Activated naive CD4-positive, alpha-beta T cell treated with anti-CD3 and anti-CD28 coated beads for 36 hours (primary cell): ENCODE measurements at places on chromosomes 3 and 15.

DNA sequence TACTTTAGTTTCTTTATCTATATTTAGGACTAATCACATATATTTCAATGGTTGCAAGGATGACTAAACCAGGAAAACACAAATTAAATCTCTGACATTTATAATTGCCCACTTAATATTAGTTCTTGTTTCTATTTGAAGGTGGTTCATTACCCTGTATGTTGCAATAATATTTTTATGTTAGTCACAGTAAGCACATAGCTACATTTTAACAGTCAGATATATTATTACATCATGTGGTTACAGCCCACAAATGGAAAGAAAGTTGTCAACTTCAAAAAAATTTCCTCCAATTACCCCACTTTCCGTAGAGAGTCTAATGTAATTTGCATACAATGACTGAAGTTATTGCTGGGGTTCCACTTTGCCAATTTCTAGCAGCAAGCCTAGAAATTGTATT is 114.6 kb downstream of the TUSC7 start:
- DNase-seq = no peak

- no peak for DNase-seq
Measured at GRCh38 chr3:170711786-170712185, 125.9 kb upstream of the SLC7A14 start.

DNA sequence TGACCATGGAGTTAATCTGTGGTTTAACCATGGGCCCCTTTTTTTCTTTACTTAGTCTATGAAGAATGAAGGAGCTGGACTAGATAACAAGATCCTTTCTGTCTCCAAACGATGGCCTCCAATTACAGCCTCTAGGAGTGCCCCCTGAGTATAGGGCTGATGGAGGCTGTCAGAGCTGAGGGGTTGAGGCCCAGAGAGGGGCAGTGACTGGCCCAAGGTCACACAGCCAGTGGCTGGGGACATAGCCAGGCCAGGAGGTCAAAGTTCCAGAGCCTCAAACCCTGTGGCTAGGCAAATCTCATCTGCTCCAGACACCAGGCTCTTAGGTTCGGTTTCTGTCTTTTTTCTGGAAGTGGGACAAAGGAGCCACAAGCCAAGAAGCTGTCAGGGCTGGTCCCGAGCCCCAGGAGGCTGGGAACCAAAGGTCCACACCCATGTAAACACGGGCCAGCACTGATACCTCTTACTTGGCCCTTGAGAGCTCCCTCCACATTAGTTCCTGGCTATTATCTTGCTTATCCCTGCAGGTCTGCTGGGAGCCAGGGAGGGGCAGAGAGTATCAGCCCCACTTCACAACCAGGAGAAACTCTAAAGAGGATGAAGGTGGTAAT is 10.3 kb downstream of the RHOV start:
- no peak for DNase-seq

DNA sequence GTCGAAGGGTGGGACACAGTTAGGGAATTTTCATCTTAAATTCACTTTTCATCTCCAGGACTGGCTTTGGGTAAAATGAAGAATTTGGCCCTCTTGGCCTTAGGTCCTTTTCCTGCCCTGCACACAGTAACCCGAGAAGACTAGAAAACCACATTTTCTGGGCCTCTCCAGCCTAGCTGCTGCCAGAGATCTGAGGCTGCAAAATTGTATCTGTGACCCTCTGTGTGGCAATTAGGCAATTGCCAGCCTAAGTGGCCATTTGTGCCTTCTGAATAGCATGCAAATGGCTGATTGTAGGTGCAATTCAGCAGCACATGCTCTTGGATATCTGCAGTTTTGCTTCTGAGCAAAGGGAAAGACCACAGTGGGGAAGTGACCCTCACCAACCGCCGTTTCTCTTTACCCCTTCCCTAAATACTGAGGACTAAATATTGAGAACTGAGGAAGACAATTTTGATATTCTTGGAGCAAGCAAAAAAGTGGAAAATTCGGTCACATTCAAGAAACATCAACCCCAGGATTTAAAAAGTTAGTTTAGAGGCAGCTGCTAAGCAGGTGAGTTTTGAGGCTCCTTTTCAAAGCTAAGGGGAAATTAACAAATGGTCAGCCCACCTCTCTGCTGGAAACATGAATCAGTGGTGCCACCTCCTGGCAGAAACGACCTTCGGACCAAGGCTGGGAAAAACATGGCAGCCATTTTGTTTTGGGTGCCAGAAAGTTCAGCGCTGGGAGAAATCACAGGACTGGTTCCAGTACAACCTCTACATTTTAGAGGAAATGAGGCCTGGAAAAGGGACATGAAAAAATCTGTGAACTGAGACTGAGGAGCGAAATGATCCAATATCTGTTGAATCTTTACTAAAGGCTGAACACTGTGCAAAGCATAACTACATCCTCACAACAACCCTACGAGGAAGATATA is 56.6 kb upstream of the PRTG start:
- peak; percentile 55 for DNase-seq

DNA sequence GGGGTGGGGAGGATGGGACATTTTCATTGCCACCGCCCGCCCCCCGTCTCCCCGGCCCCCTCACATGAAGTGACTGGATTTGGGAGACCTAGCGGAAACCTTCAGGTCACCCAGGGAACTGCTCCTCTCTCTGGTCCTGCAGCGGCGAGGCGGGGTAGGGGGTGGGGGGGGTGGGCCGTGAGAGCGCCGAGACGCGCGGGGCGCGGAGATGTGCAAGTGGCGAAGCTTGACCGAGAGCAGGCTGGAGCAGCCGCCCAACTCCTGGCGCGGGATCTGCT is 712 bp upstream of the MME start:
- no peak for DNase-seq

DNA sequence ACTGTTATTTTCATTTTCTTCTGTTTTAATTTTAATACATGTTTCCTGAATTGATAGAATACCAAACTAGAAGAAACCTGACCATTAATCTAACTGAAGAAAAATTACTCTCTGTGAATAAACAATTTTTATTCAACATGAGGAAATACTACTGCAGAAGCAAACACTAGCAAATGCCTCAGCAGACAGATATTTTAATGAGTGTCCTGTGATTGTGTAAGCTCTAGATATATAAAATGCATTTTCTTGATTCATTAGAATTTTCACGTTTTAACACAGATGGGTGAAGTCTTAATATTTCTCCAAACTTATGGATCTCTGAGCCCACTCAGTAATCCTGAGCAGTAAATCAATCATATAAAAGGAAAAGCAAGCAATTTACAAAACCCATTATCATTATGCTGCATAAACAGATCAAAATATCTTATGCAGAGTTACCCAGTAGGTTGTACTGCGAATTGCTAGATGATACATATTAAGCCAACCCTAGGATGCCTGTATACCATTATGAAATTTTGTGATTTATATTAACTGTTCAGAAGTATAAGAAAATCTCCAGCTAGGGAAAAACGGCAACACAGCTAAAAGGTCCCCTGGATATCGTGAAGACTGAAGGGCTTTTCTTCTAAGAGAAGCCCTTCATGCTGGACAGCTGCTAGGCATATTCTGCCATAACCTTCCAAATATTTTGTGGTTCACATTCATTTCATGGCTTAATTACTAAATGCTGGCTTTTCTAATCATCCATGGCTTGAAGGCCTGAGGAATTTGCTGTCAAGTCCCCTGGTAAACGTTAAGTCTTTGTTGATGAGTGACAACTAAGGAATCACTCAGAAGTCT is 157.7 kb upstream of the TGFBR2 start:
- DNase-seq = no peak

- no peak for DNase-seq
Measured at GRCh38 chr3:78174821-78175220, 1134.9 kb downstream of the ROBO2 start.

DNA sequence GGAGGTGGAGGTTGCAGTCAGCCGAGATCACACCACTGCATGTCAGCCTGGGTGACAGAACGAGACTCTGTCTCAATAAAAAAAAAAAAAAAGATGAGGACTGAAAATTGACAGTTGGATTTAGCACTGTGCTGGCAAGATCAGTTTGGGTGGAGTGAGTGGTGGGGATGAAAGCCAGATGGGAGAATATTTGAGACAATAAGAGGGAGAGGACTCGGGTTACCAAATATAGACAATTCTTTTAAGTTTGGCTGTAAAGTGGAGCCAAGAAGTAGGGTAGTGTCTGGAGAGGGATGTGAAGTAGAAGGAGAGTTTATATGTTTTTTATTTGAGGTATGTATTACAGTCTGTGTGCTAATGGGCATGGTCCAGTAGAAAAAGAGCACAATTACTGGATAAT is 20.4 kb downstream of the TMOD3 start:
- DNase-seq = no peak

GRCh38 chr3:49616061-49616460 is 58.1 kb upstream of the APEH start:
- no peak for DNase-seq

DNA sequence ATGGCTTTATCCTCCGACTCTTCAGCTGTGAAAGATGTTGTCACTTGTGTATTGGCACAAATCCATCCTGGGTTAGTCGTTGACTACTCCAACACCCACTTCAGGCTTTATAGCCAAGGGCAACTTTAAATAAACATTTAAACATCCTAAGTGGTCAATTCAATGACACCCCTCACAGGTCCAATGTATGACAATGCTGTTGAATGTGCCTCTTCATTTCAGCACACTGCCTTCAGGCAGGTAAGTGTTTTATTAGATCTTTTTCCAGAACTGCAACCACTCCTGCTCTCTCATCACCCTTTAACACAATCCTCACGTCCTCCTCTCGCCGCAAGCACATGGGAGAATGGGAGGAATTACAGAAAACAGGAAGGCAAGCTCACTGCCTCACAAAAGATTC is 30.3 kb downstream of the IL12A start:
- DNase-seq = no peak

GRCh38 chr3:86563400-86563970 is 427.5 kb downstream of the VGLL3 start:
- DNase-seq = no peak

GRCh38 chr3:194303749-194304148 is 47.4 kb downstream of the CPN2 start:
- no peak for DNase-seq

DNA sequence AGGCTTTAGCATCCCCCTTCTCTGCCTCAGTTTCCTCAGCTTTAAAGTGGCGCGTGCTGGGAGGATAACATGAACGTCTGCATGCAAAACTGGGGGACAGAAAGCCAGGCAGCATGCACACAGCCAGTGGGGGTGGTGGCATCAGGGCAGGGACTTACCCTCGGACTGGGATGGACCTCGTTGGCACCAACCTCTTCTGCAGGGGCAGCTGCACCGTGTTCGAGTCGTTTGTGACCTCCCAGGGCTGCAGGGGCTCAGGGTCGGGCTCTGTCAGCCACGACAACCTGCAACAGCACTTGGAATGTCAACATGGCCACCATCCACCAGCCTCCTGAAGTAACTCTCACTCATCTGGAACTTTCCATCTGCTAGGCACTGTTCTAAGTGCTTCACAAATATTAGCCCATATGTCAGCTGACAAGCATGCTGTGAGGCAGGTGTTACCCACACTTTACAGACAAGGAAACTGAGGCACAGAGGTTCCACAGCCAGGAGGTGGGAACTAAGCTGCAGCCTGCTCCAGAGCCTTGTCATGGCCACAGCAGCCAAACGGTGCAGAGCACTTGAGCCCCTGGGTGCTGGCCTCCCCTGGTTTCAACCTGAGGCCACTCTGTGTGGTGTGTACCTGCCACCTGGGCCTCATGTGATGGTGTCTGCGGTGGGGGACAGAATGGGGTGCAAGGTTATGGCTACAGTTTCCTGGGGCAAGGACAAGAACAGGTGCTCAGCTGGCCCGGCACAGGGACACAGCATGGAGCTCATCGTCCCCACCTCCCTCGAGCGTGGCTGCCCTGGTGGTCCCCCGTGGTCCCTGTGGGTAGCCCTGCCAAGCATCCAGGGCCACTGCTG is 6.7 kb downstream of the C3orf22 start:
- no peak for DNase-seq

GRCh38 chr15:39589193-39589814 is 8.4 kb downstream of the THBS1 start:
- no peak for DNase-seq

- no peak for DNase-seq
Measured at GRCh38 chr3:32041316-32041715, 59.8 kb downstream of the ZNF860 start.

GRCh38 chr15:33778852-33779251 is 189.4 kb upstream of the CHRM5 start:
- DNase-seq = no peak

- no peak for DNase-seq
Measured at GRCh38 chr3:9676785-9677184, 26.8 kb upstream of the CPNE9 start.

GRCh38 chr3:192092388-192093005 is 631.5 kb downstream of the PYDC2 start:
- DNase-seq = no peak

DNA sequence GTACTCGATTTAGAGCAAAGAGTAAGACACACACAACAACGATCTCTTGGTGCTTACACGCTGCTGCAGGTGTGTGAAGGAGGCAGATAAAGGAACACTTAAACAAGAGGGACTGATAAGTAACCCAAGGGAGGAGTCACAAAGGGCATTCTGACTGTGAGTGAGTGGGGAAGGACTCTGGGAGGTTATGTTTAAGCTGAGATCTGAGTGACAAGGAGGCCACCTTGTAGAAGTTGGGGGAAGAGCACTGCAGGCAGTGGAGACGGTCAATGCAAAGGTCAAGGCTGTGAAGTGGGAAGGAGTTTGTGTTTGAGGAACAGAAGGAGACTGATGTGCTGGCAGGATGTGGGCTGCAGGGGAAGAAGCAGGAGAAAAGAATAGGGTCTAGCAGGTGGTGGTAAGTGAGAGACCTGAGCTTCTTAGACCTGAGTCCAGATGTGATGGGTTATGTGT is 63.1 kb downstream of the LPP start:
- DNase-seq = peak; percentile 21

- no peak for DNase-seq
Measured at GRCh38 chr3:70800951-70801350, 488.5 kb upstream of the MDFIC2 start.

DNA sequence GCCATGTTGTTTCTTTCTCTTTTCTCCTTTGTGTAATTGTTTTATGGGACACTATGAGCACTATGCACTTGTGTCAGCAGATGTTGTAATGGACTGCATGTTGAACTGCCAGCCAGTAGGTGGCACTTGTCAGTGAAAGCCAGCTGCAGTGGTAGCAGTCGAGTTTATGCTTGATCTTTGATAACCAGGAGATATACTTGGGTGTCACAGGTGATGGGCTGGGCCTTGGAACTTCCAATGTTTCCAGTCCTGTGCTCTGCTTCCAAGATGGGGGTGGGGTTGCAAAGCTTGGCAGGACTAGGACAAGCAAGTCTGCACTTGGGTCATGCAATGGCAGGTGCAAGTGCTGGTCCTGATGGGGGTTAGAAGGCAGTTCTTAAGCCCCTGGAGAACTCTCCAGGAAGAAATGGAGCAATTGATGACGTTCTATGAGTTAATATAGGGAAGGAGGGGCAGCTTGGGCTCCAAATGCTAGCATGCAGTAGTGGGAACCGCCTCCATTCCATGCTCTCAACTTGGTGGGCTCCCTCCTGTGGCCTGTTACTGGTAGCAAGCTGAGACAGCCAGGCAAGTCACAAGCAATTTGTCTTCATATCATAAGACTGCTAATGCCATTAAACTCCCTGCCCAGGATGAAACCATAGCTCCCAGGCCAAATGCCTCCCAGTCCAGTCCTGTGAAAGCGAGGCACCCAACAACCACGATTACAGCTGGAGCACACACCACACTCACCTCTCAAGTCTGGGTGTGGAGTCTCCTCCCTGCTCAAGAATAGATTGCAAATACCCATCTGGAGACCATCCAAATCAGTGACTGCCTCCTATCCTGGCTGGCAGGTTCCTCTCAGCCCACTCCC is 287.2 kb downstream of the CGGBP1 start:
- peak; percentile 56 for DNase-seq
